ELF-1 (cell line): ENCODE measurements at places on chromosomes 5 and 9.

DNA sequence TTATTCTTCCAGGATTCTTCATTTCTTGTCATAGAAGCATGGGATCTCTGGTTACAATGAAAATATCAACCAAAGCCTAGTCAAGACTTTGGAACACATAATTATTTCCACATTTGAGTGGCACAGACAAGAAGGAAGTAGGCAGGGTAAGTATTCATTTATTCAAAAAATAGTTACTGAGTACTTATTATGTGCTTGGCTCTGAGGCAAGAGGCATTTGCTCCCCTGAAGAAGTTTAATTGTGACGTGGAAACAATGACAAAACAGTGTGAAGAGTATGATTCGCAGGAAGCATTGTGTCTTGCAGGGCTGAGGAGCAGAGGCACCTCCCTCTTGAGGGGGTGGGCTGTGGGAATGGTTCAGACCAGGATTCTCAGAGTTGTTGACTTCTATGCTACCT, 45.0 kb upstream of the TNFSF15 start:
- DNase-seq = no peak

DNA sequence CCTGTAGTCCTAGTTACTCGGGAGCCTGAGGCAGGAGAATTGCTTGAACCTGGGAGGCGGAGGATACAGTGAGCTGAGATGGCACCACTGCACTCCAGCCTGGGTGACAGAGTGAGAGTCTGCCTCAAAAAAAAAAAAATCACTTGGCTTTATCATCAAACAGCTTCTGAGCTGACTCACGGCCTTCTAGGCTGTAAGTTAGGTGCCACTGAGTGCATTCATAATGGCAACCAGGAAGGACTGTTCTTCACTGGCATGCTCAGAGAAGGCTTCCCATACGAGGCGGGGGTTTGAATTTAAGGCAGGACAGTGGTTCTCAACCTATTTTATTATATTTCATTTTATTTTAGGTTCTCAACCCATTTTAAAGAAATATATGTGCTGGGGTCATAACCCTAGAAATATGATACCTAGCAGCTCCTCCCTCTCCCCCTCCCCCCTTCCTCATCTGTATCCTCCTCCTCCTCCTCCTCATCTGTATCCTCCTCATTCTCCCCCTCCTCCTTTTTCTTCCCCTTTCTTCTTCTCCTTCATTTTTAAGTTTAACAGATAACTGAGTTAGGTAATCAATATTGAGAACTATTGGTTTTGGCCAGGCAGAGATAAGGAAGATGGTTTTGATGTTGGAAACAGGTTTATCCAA, 19.0 kb upstream of the LHFPL2 start:
- no peak for DNase-seq

GRCh38 chr5:170709640-170710039, 73.9 kb upstream of the GABRP start:
- no peak for DNase-seq

DNA sequence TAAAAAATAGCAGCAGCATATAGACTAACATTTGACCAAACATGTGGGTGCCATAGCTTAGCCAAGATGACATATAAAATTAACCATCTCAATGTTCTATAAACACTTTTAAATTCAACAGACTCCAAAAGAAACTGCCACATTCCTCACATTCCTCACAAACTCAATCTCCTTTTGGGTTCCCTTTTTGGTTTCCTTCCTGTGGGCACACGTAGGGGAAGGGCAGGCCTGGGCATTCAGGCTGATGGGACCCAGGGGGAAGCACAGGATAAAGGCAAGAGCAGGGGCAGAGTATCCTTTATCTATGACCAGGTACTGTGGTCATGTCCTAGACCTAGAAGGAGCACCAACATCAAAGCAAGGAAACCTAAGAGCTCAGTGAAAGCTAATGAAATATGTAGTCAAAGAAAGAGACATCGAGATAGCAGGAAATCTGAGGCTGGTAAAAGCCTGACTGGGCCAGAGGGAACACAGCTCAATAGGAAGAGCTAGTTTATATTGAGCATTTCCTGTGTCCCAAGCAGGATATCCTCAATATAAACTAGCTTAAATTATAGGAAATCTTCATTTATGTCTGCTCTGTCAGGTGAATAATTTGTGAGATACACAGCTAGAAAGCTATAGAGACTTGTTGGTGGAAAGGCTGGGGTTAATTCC, 13.6 kb upstream of the ERAP1 start:
- DNase-seq = no peak

GRCh38 chr9:32969270-32969669, 32.2 kb downstream of the APTX start:
- no peak for DNase-seq

GRCh38 chr9:20742833-20743232, 58.8 kb downstream of the FOCAD start:
- DNase-seq = no peak

- DNase-seq = no peak
Measured at GRCh38 chr5:150604010-150604409, 36.5 kb upstream of the SYNPO start.

- no peak for DNase-seq
Measured at GRCh38 chr5:3216386-3216785, 379.2 kb upstream of the IRX1 start.

- DNase-seq = no peak
Measured at GRCh38 chr5:171888051-171888481, 102.4 kb downstream of the SMIM23 start.

GRCh38 chr5:159210210-159210661, 883 bp upstream of the RNF145 start:
- DNase-seq = peak; percentile 20

- DNase-seq = no peak
Measured at GRCh38 chr5:107425541-107426031, 245.2 kb downstream of the EFNA5 start.

- no peak for DNase-seq
Measured at GRCh38 chr9:78806492-78807160, 509.7 kb downstream of the PSAT1 start.

- DNase-seq = no peak
Measured at GRCh38 chr5:54794135-54794975, 191.0 kb downstream of the ESM1 start.
